ENCODE measurements at places on chromosomes 1 and 21.

GRCh38 chr1:9996624-9997582 is at the start of gene RBP7:
RBP7 (plus strand) TSS chr1:9997228; CDS start chr1:9997259, 31 bp downstream.
- DNase-seq: peak; percentile 18

DNA sequence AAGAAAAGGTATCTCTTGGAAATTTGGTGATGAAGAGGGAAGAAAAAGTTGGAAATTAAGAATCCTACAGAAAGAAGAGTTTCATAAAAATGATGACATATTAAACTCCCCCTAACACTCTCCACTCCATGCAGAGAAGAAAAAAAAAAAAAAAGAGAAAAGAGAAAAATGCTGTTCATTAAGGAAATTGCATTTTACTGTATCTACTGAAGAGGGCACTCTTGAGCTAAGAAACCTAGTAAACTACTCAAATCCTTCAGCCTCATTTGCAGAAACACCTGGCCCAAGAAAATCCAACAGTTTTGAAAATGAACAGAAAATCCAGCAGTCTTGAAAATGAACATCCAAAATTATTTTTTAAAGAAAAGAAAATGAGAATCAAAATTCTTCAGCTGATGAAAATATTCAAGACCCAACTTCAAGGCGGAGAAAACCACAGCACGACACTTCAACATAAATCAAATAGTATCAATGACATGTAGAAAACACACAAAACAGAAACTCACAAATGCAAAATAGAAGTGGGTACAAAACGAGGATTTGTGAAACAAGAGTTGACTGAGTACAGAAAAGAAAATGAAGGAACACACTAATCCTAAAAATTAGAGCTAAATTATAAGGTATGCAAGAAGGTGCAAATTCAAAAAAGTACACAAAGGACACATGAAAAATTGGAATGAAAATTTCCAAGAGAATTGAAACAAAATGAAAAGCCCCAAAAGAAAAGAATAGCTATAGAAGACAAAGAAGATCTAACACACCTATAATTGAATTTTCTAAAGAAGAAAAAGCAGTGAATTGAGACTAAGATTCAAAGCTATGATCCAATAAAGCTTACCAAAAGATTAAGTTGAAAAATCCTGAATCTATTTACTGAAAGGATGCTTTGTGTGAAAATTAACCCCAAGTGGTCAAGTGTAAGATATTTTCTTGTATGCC is 73.2 kb upstream of the DNAJC6 start:
- DNase-seq: peak; percentile 50

DNA sequence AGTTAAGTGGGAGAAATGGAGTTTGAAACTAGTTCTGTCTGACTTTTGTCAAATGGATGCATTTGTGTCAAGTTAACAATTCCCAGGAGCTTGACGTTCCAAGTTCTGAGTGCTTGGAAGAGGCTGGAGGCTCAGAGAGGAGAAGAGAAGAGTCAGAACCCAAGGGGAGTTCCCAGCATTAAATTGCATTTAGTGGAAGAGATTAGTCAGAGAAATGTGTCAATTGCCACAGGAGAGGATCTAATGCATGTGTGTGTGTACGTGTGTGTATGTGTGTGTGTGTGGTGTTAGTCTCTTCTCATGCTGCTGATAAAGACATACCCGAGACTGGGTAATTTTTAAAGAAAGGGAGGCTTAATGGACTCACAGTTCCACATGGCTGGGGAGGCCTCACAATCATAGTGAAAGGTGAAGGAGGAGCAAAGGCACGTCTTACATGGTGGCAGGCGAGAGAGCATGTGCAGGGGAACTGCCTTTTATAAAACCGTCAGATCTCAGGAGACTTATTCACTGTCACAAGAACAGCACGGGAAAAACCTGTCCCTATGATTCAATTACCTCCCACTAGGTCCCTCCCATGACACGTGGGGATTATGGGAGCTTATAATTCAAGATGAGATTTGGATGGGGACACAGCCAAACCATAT is 101.5 kb upstream of the TMEM51 start:
- no peak for DNase-seq

DNA sequence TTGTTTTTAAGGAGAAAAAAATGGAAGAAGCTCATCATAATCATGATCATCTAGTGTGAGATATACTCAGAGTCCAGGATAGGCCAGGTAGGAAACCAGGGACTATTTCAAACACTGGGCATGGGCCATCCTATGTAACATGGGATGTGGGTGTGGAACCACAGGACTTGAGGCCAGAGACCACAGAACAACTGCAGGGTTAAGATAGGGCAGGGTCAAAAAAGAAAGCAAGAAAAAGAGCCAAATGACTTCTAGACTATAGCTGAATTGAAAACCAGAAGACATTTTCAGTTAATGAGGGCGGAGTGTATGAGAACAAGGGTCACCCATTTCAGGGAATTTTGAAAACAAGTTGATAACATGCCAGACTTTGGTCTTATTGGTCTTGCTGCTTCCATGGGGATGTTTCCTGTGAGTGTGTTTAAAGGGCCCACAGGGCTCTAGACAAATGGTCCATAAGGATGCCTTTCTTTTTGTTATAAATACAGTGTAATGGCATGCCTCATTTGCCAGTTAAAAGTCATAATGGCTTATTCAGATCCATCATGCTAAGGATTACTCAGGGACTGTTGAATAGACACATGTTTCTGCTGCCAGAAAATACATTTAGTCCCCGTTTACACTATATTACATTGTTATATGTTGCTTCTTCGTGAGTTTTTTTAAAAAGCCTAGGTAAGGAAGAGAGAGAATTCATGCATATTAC is 182.0 kb upstream of the C21orf91 start:
- no peak for DNase-seq

DNA sequence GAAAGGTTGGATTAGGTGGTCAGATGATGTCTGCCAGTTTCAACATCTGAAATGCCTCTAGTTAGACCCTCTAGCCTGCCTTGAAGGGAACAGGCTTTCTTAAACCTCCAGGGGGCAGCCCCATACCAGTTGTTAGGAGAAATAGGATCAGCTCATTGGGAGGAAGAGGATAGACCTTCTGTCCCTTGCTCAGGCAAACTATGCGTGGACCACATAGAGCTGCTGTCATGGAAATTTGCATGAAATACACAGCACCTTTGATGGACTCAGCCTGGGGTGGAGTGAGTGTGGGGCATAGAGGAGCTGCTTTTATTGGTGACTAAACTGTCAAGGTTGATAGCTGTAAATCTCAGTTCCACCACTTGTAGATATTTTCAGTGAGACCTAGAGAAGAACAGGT is 38.4 kb upstream of the SPAG17 start:
- DNase-seq: peak; percentile 16

GRCh38 chr1:44346184-44346583 is 8.9 kb downstream of the ERI3 start:
- no peak for DNase-seq

- no peak for DNase-seq
Measured at GRCh38 chr1:19388980-19389379, 76.9 kb downstream of the SLC66A1 start.

DNA sequence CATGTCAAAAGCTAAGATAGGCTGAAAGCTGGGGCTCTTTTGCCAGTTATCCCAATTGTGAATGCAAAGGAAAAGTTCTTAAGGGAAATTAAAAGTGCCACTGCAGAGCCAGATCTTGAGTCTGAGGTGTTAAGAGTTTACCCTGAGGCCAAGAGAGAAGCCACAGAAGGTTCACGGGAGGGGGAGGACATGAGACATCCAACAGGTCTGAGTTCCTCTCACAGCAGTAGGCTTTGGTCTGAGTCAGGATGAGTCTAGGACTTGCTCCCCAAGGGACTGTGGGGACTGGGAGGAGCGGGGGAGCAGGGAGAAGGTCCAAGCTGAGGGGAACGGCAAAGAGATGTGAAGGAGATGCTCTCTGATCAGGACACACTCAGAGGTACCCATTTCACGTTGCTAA is 411.2 kb upstream of the CAMK1G start:
- no peak for DNase-seq

DNA sequence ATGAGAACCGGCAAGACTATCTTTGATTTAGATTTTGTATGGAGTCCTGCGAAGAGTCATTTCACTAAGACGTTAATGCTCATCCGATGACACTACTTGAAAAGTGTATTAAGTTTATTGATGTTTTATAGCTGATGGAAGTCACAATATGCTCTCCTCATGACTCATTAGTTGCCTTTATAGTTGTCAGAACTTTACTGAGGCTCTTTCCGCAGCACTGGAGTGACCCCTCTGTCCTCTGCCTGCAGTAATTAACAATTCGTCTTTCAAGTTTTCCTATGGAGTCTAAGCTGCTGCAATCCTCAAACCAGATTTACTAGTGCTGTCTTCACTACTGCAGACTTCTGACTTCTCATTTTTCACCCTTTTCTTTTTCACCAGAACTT is 853 bp downstream of the USP16 start:
- DNase-seq: peak; percentile 31

DNA sequence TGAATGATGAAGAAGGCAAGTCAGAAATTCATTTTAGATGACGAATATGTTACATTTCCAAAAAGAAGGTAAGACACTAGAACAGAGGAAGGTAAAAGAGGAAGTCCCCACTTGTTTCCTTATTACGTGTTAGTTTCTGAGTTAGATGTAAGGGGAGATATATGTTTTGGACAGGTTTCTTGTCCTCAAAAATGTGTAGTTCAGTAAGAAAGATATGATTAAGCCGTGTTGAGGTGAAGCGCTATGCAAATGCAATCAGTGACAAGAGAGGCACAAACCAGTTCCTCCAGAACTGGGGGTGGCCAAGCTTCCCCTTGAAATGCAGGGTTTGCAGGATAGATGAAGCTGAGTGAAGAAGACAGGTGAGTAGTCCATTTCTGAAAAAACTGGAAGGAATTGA is 293.3 kb upstream of the RUNX1 start:
- DNase-seq: peak; percentile 21

DNA sequence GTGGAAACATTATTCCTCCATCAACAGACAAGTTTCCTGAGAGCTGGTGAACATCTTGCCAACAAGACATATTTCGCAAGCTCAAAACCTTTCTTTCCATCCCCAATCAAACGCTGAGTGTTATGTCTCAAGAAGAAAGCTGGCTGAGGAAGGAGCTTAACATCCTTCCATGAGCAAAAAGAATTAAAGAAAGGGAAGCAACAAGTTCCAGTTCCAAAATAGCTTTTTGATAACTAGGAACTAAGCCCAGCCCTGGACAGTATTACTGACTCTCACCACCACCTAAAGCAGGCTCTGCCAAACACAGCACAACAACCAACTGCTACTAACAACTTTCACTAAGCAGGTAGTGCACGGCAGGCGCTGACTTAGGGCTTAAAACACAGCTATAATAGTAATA is 50.2 kb downstream of the CAPZB start:
- peak; percentile 66 for DNase-seq

GRCh38 chr1:210817385-210818275 is 316.3 kb downstream of the KCNH1 start:
- no peak for DNase-seq

DNA sequence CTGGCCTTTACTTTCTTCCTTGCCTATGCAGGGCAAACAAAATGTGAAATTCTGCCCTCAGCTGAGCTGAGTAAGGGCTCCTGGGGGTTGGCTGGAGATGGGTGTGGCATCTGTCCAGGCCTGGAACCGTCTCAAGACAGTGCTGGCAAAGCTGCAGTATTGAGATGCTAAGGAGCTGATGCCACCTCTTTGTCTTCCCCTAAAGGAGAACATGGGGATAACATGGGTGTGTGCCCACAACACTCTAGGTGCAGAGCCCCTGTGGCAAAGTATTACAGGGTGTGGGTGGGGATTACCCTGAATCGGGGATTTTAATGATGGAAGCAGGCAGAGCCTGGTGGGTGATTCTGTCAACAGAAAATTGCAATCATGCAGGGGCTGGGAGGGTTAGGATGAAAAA is 2.5 kb upstream of the ST3GAL3 start:
- DNase-seq: peak; percentile 13

DNA sequence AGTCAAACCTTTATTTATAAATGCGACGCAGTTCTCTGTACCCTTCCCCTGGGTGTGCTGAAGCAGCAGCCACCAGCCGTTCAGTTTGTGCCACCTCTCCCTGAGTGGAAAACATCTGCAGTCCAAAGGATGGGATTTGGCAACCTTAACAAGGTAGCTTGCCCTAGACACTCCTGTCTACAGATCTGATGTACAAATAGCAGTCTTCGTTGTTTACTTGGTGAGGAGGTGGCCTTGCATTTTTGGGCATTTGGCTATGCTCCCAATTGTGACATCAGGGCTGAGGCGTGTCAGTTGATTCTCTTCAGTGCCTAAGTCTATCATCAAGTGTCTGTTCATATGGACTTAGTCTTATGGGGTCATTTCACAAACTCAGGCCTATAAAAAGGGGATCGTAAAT is 59.8 kb downstream of the KDM1A start:
- no peak for DNase-seq

DNA sequence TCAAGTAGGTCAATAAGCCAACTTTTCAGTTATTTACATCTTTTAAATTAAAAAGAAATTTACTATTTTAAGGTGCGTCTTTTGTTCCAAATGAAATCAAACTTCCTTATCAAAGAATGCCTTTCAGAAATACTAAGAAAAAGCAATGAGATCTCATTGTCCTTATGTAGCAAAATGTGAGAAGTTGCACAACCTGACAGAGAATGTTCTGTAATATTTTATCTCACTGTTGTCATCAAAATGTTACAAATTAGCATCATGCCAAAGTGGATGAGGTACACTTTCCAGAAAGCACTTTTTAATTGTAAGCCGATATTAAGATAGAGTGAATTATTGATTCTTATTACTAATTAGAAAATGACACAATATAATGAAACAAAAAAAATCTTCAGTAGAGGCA is 50.4 kb downstream of the KCNT2 start:
- DNase-seq: no peak

DNA sequence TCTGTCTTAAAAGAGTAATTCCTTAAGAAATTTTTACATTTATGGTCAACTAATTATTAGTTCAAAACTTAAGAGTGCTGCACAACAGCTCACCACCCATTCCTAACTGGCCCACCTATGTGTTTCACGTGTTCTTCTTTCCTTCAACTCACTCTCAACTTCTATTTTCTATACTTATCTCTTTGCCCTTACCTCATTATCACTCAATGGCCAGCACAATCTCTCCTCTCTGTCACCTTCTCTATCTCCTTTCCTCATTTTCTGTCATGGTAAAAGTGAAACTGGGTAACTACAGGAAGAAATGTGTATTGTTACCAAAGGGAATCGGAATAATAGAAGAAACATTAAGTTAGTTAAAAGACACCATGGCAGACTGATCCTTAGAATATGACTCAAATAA is 43.1 kb downstream of the DENND1B start:
- no peak for DNase-seq

- DNase-seq: peak; percentile 53
Measured at GRCh38 chr1:32200226-32201010, at the start of gene CCDC28B. CCDC28B (plus strand) TSS chr1:32200595; CDS start chr1:32201936, 1,341 bp downstream.

DNA sequence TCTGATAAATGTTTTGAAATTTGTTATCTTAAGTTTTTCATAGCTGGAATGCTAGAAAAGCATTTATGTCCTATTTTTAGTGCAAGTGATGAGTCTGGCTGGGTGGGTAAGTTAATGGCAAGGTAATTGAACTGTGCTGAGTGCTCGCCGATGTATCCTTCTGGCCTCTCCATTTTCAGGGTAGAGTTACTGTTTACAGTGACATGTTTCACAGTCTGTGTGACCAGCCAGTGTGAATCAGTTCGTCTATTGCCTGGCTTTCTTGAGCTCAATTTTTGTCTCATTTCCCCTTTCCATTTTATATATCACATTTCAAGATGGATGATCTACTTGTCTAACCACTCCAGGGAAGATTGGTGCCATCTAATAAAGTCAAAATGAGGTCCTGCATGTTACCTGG is 44.1 kb downstream of the ITSN1 start:
- DNase-seq: no peak

Measured in NB4 (cell line).